ENCODE measurements at places on chromosomes 7 and 10.

DNA sequence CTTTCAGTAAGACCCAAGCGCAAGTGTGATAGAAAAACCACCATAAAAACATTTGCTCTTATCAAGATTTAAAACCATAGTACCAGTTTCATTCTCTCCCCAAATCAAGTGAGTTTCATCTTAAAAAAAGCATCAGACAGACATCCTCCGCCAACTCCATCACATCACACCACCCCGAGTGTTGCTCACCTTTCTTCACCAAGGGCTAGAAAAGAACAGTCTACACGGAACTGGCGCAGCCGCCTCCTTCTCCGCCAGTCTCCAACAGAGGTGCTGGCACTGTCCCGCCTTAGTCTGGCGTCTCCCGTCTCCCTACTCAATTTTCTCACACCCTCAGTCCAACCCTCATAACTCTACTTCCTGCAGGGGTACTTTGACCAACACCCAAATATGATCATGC is 46.9 kb upstream of the WIPI2 start:
- DNase-seq, result no peak

DNA sequence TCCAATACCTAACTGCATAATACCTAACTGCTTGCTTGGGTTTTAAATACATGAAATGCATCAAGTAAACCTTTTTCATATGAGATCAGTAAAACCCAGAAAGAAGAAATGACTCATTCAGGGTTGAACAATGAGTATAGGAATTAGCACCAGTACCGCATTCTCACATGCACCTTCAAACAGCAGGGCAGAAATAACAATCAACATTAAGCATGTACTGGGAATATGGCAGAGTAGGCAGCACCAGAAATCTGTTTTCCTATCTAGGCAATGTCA is 850.3 kb upstream of the SORCS1 start:
- DNase-seq, result no peak

GRCh38 chr10:52283174-52283573 is 30.9 kb upstream of the DKK1 start:
- DNase-seq, result no peak

- no peak for DNase-seq
Measured at GRCh38 chr7:105136221-105136620, 122.2 kb downstream of the KMT2E start.

GRCh38 chr7:124792002-124792401 is 26.4 kb upstream of the GPR37 start:
- no peak for DNase-seq
